ENCODE measurements at places on chromosomes 11 and 22.

DNA sequence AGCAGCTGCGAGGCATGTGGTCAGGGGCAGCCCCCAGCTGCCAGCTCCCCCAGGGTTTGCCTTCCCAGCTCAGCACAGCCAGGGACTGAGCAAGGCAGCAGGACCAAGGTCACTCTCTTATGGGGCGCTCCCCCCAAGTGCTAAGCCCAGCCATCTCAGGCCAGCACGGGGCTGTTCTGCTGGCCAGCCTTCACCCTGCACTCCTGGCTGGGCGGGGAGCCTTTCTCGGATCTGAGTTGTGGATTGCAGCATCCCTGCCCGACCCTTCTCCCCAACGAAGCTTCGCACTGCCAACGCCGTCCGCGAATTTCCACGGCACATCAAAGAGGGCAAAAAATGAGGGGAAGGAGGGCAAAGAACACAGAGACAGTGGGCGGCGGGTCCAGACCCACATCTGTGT, 42.5 kb upstream of the GAL start:
- DNase-seq = no peak

- peak; percentile 49 for DNase-seq
Measured at GRCh38 chr11:103257360-103257759, 148.1 kb downstream of the DYNC2H1 start.

DNA sequence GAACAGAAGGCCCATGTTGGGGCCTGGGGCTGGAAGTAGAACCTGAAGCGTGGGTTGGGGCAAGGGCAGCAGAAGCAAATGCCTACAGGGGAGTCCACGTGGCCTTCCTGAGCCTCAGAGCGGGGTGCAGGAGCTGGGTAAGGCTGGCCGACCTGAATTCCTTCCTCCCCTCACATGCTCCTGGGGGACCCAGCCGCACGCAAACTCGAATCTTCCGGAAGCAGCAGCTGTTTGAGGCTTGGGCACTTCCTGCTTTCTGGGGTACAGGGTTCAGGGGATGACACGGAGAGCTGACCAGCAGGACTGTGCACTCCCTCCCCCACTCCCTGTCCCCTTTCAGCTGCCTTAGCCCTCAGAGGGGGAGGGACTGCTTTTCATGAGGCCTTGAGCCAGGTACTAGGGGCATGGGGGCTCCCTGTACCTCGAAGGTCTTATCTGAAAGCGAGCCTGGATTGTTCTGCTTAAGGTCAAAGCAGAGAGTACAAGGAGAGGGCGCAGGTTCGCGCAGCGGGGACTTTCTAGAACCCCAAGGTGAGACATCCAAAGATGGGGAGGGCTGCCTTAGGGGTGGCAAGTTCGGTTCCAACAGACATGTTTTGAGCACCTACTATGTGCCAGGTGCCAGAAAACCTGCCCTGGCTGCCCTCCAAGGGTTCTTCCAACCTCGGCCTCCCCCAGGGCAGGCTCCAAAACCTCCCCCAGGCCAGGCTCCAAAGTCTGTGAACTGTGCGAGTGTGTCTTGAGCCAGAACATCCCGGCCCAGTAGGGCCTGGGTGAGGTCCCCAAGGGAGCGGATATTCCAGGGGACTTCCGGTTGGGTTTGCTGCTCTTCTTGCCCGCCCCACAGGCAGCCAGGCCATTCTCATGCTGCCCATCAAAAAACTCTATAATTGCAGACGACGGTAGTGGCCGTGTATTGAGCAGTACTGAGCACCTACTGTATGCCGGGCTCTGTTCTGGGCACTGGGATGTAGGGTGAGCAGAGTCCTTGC, 1.7 kb downstream of the NCF4 start:
- DNase-seq = no peak

DNA sequence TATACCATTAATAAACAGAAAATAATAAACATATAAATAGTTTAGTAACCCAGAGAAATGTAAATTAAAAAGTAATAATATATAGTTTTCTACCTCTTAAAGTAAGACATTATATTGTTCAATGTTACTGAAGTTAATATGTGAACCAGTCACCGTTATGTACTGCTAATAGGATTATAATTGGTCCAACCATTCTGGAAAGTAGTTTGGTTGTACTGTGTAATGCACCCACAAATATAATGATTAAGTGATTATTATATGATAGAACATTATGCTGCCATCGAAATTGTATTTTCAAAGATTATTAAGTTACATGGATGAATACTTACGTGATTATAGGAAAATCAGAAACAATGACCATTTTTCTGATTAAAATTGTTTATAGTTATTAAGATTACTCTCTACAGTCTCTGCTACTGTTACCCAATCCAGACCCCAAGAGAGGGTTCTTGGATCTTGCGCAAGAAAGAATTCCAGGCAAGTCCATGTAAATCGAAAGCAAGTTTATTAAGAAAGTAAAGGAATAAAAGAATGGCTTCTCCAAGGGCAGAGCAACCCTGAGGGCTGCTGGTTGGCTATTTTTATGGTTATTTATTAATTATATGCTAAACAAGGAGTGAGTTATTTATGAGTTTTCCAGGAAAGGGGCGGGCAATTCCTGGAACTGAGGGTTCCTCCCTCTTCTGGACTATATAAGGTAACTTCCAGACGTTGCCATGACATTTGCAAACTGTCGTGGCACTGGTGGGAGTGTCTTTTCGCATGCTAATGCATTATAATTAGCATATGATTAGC, 50.1 kb downstream of the ACER3 start:
- no peak for DNase-seq

DNA sequence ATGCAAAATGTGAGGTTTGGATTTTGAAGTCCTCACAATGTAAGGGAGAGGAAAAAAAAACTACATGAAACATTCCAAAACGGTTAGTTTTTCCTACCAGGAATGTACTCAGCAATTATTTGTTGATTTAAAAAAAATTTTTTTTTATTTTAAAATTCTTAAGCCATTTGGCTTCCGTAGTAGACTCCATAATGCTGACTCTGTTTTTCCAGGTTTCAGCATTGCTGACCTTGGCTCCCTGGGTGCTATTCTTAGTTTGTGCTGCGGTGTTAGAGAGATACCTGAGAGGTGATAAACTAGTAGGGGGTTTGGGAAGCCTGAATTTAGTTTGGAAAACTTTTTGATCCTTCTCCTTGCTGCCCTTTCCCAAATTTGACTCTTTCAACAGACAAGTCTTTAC, 10.6 kb downstream of the STT3A start:
- peak; percentile 59 for DNase-seq

DNA sequence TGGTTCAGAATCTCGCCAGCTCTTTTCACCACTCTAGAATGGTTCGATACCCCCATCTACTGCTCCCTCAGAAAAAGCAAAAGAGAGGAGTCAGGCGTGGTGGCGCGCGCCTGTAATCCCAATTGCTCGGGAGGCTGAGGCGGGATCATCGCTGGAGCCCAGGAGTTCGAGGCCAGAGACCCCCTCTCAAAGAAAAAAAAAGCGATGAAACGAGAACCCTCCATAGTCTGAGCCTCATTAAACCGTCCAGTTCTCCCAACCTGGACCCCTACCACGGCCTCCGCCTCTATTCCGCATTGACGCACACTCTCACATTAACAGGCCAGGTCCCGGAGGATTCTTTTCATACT, 439 bp downstream of the SPA17 start:
- DNase-seq = no peak

DNA sequence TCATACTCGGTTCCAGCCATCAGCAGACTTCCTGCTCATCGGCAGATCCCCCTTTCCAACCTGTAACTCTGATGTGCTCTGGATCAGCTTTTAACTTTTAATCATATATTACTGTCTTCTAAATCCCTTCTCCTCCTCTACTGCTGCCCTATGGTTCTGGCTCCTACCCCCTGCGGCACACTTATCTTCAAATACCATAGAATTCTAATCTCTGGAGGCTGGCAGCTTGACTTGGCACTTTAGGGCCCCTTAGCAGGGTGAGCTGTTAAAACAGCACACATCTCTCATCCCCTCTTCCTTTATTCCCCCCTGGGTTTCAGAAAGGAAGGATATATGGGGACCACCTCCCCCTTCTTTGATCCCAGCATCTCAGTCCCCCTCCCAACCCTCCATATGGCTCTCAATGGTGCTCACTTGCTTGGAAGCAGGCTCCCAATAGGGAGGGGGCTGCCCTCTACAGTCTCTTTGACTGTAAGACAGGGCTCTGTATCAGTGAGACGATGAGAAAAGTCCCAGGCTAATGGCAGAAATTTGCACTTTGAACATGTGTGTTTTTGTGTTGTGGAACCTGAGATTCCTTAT, 4.4 kb upstream of the CNTF start:
- no peak for DNase-seq

- peak; percentile 13 for DNase-seq
Measured at GRCh38 chr11:95229199-95229992, 1.6 kb downstream of the SESN3 start.

GRCh38 chr22:22349455-22349836, 104.9 kb downstream of the VPREB1 start:
- no peak for DNase-seq

- DNase-seq = no peak
Measured at GRCh38 chr11:42085736-42086135, 626.3 kb upstream of the LRRC4C start.

- DNase-seq = peak; percentile 36
Measured at GRCh38 chr11:396948-397548, 3.0 kb downstream of the PKP3 start.

DNA sequence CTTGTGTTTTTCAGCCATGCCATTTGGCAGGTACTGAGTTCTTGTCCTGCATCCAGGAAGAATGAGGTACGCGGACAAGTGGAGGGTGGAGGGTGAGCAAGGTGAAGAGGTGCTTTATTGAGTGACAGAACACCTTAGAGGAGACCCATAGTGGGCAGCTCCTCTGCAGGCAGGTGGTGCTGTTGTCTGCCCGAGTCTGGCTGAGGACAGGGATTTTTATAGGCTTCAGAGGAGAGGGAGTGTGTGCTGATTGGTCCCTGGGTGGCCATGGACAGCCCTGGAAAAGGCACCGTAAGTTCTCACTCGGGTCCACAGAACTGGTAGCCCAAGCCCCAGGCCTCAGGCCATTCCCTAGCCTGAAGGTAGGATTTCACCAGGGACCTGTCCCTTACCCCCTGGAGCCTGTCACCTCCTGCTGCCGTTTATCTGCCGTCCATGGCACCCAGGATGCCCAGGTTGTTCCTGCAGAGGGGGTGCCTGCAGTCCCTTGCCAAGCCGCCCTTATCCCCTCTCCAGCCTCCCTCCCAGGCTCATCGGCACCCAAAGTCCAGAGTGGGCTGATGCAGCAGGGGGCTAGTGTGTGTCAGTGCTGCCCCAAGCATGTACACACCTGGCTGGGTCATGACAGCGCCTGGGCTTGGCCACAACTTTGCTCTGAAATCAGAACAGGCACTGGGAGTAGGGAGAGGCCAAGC, 213.6 kb downstream of the LRRC4C start:
- no peak for DNase-seq

DNA sequence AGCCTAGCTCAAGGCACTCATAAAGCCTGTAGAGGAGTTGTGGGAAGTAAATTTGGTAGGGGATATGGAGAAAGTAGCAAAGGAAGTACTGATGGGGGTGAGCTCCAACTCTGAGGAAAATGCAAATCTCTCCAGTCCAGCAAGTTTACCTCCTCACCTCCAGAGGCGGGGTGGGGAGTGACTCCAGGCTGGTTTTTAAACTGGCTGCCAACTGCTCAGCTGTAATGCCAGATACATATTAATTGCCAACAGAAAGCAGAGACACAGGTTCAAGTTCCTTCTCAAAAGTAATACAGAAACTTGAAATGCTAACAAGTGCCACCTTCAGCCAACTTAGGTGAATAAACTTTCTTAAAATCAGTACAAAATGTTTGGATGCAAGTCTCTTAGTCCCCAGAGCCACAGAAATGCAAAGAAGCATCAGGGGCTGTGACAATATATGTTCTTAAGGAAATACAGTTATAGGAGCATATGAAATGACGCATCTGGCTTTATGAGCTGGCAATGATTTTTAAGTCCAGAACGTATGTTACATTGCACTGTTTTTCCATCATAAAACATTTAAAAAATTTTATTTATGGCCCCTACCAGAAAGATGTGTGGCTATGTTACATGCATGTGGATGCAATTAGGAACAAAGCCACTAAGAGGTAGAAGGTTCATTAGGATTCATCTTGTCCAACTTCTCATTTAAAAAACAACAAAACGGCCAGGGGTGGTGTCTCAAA, 436.4 kb upstream of the CCDC90B start:
- DNase-seq = no peak

- no peak for DNase-seq
Measured at GRCh38 chr11:130269326-130269943, 45.3 kb downstream of the ZBTB44 start.

- DNase-seq = no peak
Measured at GRCh38 chr11:57645689-57646085, 4.0 kb downstream of the YPEL4 start.

DNA sequence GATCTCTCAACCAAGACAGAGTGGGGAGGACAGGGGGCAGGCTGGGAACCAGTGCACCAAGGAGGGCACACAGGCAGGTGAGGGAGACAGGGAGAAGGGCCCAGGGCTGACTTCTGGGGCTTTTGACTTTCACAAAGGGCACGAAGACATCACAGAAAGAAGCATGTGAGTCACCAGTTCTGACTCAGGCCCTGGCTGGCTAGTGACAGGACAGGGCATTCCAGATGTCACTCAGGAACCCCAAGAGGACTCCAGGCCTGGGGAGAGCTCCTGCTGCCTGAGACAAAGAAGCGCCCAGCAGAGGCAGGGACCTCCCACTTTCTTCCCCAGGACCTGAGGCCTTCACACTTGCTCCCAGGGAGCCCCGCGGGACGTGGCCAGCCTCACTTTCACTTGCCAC, 497.2 kb downstream of the BUD13 start:
- DNase-seq = no peak

- peak; percentile 35 for DNase-seq
Measured at GRCh38 chr22:19937616-19938473, 3.7 kb upstream of the COMT start.

DNA sequence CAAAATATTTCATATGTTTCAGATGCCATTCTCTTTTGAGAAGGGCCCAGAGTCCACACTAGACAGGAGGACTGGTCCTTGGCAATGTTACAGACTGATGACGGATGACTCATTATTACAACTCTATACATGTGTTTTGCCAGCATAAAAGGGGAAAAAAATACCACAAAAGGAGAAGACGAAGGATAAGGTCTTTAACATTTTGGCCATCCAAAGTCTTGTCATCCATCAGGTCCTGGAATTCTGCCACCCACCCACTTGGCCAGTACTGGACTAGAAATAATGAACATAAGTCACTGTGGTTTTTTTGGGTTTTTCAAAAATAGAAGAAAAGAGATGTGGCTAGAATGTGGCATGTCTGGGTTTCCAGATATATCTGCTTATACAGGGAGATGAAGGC, 57.7 kb upstream of the BDNF start:
- DNase-seq = peak; percentile 75

DNA sequence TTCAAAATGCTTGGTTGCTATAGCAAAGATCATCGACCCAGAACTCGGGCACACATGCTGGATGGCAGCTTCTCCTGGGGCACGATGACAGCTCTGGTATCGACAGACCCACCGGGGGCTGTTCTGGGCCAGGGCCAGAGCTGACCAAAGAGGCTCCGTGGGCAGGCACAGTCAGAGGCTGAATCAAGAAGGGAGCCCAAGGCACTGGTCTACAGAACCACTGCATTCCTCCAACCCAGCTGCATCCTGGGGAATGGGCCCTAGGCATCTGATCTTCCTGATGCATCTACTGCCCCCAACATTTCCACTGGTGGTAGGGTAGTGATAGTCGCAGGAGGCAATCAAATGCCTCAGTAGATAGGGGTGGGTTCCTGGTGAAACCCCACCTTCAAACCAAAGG, 470.3 kb downstream of the TBC1D22A start:
- no peak for DNase-seq

- DNase-seq = no peak
Measured at GRCh38 chr11:120424970-120425332, 86.6 kb upstream of the GRIK4 start.

- no peak for DNase-seq
Measured at GRCh38 chr22:37010174-37010573, 9.1 kb downstream of the TST start.

GRCh38 chr11:12133547-12134235, 23.3 kb downstream of the MICAL2 start:
- no peak for DNase-seq
